ENCODE measurements at places on chromosomes 11 and 22. TPM values are rescaled to one million over a fixed set of nuclear protein-coding genes. Genes with fewer than 3 reads are reported as not detected.

DNA sequence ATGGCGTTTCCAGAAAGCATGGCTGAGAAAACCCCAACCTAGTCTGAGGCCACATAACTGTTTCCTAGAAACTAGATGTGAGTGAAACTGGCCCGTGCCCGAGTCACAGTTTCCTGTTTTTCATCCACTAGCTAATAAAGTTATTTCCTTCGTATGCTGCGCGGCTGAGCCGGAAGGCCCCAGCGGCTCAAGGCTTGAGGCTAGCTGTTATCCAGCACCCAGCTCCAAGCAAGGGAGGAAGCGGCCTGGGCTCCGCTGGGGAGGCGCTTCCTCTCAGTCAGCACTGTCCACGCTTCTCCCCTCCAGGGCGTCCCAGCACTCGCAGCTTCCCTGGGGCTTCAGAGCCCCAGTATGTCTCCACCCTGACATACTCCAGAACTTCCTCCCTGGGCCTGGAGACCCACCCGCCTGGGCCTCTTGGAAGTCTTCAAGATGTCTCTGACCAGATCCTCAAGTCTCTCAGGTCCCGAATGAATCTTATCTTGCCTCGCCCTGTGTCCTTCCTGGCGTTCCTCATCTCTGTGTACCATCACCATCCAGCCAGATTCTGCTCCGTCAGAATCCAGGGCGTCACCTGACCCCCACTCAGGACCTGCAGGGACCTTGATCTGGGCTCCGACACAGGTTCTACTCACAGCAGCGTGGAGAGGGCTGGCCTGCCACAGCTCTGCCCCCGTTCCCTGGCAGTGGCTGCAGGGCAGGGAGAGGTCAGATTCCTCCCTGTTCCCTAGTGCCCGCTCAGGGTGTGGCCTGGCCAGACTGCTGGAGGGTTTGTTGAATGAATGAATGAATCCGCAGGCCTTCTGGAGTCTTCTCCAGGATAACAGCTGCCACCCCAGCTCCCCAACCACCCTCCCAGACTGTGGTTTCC is 81.9 kb downstream of the LRRC32 start:
- H3K36me3 ChIP-seq: no peaks in the 10 kb centered on the region
- H3K27ac ChIP-seq: no peak overlapping the region
- H3K4me1 ChIP-seq: no peaks in the 10 kb centered on the region
- H3K4me3 ChIP-seq: no peak overlapping the region
- no peak for DNase-seq

- H3K27ac ChIP-seq: peak overlapping the region; percentile 72
- H3K4me3 ChIP-seq: peak overlapping the region; percentile 82
- H3K36me3 ChIP-seq: no peaks in the 10 kb centered on the region
Measured at GRCh38 chr11:73376803-73377629, 817 bp downstream of the RELT start.

DNA sequence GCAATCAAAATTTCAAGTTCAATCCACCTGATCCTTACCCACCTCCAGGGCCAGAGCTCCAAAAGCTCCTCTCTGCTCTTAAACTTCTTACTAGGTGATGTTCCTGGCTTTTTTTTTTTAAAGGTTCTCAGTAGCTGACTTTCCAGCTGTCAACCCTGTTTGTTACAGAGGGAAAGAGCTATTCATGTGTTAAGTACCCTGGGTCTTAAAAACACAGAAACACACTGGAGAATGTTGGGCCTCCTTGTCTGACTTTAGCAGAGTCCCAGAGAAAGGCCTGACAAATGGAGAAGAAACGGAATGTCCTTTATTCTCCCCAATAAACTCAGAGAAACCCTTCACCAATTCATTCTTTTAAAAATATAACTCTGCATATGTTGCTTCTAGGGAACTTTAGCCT is 3.2 kb downstream of the LRRC4C start:
- no peak overlapping the region for H3K27ac ChIP-seq
- H3K4me1 ChIP-seq: peaks cover 3% of the 10 kb centered on the region
- H3K36me3 ChIP-seq: no peaks in the 10 kb centered on the region
- H3K27me3 ChIP-seq: peaks cover 4% of the 10 kb centered on the region

DNA sequence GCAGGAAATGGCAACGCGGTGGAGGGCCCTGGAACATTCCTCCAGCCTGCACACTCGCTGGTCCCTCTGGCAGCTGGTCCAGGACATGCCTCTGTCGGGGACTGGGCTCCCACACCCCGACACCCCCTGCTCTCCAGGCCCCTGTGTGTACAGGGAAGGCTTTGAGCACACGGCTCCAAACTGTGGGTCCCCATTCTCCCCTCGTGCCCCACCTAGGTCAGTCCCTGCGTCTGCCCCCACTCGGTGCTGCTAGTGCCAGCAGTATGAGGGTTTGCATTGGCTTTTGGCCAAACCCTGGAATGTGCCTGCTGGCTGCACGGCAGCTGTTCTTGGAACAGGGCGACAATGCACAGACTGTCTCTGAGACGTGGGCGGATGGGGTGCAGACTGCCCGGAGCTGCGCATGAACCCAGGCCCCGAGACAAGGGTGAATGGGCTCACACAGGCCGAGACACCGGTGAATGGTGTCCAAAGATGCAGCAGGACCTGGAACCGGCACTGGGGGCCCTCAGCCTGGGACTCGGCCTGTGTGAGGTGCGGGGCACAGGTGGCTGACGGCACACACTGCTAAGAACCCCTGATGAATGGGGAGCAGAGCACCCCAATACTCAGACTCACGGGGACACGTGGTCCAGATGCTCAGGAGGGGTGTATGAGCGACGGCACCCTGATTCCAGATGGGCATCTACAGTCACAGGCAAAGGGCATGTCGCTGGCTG is 7.5 kb upstream of the SYT8 start:
- no peak for DNase-seq
- H3K4me3 ChIP-seq: no peak overlapping the region
- H3K27me3 ChIP-seq: peaks cover 4% of the 10 kb centered on the region
- H3K36me3 ChIP-seq: no peaks in the 10 kb centered on the region
- H3K4me1 ChIP-seq: peaks cover 13% of the 10 kb centered on the region

The CLCF1 gene
- 5.4 TPM for total RNA-seq

The LYVE1 gene
- total RNA-seq: not detected

The APOBEC3B gene
- total RNA-seq: 10.1 TPM

GRCh38 chr11:62193952-62194351 is 3.9 kb downstream of the SCGB1D1 start:
- no peaks in the 10 kb centered on the region for H3K36me3 ChIP-seq
- peaks cover 12% of the 10 kb centered on the region for H3K4me1 ChIP-seq
- peaks cover 12% of the 10 kb centered on the region for H3K27me3 ChIP-seq

All from progenitor cell of endocrine pancreas (in vitro differentiated cells).